Heart left ventricle (tissue), 16 donors: ENCODE measurements at places on chromosomes 4 and X.

- DNase-seq: no peak
Observed at GRCh38 chrX:9164533-9165426, 130.9 kb upstream of the FAM9B start.

DNA sequence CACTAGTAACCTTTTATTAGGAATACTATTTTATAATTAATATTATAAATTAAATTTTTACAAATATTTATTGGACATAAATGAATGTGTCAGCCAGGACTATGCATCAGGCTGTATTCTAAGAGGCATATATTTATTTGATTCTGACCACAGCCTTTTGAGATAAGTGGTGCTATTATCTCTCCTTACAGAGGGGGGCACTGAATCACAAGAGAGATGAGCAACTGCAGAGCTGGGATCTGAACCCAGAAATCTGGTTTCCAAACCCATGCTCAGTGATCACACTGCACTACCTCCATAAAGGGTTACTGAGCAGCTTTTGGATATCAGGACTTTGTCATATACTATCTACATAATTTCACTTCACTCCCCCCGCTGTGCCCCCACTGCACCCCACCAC is 322.0 kb downstream of the TMA16 start:
- DNase-seq: no peak

DNA sequence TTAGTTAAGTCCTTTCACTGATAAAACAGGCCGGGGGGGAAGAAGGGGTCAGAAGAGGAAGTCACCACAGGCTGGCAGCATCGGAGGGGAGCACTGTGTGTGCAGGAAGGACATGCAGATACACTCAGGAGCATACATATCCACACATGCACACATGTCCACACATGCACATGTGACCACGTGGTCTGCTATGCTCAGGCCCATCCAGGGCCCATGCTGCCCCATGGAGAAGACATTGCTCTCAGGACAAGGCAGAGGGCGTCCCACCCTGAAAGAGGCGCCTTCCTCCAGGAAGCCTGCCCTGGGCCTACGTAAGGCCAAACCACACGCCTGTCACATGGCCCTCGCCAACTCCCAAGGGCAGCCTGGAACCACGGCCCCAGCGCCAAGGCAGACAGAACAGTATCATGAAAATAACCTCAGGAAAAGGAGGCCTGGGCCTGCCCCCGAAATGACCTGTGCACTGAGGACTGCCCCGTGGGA is 15.8 kb downstream of the WDR1 start:
- peak; percentile 52 for DNase-seq

GRCh38 chr4:120765260-120765680 is 157.3 kb downstream of the PRDM5 start:
- DNase-seq: no peak

GRCh38 chr4:159725571-159725970 is 622.7 kb downstream of the RAPGEF2 start:
- no peak for DNase-seq

GRCh38 chr4:110998320-110998719 is 375.4 kb upstream of the PITX2 start:
- DNase-seq: no peak
